ENCODE measurements at places on chromosomes 5 and 9. TPM values are rescaled to one million over a fixed set of nuclear protein-coding genes. Genes with fewer than 3 reads are reported as not detected.

LRRC19 gene
- not detected for total RNA-seq

AMACR gene
- total RNA-seq: 11.8 TPM

SSNA1 gene
- 98.8 TPM for total RNA-seq

CCL21 gene
- total RNA-seq: not detected

CD180 gene
- not detected for total RNA-seq

CDH6 gene
- total RNA-seq: not detected

GDNF gene
- 1.1 TPM for total RNA-seq

IFNA2 gene
- not detected for total RNA-seq

Measured in foreskin keratinocyte (primary cell).